ENCODE measurements at places on chromosomes 13 and 19. TPM values are rescaled to one million over a fixed set of nuclear protein-coding genes. Genes with fewer than 3 reads are reported as not detected.

GRCh38 chr19:19305696-19306095 is 14.6 kb downstream of the SUGP1 start:
- DNase-seq = peak; percentile 18

GRCh38 chr19:4385291-4386040 is 14.9 kb downstream of the SH3GL1 start:
- DNase-seq = no peak

DNA sequence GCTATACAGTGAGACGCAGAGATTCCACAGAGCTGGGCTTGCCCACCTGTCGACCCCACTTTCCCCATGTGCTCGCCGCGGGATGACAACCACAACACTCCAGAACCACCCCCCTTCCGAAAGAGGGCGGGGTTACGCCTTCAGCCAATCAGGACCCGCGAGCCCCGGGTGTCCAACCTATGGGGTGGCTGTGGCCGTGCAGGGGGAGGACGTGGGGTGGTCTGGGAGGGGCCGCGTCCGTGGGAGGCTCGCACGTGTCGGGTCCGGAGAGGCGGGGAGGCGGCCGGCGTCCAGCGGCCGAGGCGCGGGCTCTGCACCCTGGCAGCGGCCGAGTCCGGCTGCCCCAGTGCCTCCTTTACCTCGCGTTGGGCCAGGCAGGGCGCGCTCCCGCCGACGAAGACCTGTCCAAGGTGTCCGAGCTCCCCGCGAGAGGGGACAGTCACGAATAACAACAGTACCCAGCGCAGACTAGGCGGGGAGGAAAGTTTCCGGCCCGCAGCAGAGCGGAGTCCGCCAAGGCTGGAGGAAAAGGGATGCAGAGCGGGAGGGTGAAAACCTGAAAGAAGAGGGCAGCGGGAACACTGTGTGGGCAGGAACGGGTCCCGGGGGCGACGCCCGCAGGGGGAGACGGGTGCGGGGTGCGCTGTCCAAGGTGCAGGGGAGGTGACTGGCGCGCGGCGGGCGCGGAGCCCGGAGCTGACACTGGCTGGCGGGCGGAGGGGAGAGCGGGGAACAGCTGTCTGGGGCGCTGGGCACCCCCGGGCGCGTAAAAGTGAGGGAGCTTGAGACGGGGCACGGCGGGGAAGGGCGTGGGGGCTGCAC is 911 bp downstream of the ENOX1 start:
- DNase-seq = peak; percentile 74

DNA sequence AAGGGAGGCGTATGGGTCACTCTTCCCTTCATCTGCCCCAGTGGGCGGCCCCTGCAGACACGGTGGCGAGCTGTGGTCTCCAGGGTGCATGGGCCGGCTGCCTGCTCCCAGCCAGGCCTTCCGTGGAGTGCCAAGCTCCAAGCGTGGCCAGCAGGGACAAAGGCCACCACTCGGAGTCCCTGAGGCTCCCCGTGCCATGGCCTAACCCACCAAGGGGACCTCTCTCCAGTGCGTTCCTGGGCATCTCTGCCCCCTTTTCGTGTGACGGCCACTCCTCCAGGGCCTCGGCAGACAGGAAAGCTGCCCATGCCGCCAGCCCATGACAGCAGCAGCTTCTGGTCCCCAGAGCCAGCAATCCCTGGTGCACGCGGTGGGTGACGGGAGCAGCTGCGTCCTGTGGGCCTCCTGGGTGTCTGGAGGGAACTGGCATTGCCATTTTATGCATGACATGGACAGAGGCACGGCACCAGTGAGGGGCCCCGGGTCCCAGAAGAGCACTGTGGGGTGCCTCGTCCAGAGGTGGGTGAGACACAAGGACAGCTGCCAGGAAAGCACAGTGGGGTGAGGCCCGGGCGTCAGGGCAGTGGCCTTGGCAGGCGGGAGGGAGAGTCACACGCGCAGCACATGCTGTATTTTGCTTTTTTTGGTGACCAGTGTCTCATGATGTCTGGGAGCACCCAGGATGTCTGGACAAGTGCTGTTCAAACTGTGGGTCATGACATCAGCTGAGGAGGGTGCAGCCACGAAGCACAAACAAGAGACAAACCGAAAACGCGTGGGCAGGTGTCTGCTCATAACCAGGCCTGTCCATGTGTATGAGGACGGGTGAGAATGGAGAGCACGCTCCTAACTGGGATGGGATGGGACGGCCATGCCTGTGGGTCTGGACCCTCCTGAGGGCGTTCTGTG is 32.3 kb downstream of the CEBPG start:
- DNase-seq = no peak

DNA sequence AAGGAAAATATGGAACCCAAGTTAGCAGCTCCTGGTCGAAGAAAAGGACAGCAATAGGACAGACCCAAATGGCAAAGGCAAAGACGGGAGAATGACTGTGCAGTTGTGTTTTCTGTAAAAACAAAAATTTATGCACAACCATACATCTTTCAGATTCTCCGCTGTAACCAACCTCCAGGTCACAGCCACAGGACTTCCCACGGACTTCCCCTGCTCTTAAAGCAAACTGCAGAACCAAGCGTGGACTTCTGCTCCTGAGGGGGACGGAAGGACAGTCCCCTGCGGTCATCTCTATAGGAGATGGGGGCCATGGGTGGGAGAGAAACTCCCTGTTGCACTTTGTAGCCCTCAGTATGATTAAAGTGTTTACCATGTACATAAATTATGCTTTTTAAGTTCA is 2.5 kb downstream of the GRTP1 start:
- no peak for DNase-seq

- no peak for DNase-seq
Observed at GRCh38 chr19:55563261-55563690, 17.4 kb downstream of the ZNF579 start.

GRCh38 chr19:48480183-48480557 is 11.0 kb downstream of the CYTH2 start:
- DNase-seq = no peak

The KCTD12 gene
- 87.9 TPM for polyA plus RNA-seq

The DMAC2 gene
- polyA plus RNA-seq = 59.1 TPM

Measured in renal cortex interstitium (tissue), 15 donors.